ENCODE measurements at places on chromosomes 5 and 9.
A peak's percentile ranks its signal among the peaks of the same experiment; 100 is the strongest.

DNA sequence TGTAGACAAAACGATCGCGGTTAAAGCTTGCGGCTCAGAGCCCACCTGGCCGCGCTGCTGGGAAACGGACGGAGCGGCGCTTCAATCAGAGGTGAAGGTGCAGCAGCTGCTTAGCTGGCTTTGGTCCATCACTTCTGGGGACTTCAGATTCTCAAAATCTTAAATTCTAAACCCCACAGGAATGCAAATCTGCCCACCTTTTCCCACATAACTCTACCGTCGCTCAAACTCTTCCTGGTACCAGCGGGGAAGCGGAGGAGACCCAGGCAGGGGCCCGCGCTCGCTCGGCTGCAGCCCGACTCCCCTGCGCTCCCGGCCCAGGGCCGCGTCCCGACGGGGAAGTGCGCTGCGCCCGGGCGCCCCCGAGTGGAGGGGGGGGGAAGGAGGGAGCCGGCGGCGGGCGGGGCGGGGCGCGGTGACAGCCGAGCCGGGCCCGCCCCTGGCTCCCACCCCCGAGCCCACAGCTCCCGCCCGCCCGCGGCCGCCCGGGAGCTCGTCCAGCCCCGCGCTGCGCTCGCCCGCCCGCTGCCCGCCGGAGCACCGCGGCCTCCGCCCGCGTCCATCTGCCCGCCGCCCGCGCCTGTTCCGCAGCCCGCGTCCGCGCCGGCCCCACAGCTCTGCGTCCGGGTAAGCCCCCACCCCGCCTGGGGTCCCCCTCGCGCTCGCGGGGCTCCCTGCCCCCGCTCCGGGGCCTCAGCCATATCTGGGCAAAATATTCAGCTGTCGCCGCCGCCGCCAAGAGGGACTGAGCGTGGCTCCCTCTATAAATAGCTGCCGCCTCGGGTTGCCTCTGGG lies at the start of gene TMOD1:
Gene TMOD1, plus strand, starts transcription at position 490 of the 795 bp plus-strand sequence. CDS start 22,523 bp downstream, outside the sequence.
- DNase-seq = peak; percentile 98

DNA sequence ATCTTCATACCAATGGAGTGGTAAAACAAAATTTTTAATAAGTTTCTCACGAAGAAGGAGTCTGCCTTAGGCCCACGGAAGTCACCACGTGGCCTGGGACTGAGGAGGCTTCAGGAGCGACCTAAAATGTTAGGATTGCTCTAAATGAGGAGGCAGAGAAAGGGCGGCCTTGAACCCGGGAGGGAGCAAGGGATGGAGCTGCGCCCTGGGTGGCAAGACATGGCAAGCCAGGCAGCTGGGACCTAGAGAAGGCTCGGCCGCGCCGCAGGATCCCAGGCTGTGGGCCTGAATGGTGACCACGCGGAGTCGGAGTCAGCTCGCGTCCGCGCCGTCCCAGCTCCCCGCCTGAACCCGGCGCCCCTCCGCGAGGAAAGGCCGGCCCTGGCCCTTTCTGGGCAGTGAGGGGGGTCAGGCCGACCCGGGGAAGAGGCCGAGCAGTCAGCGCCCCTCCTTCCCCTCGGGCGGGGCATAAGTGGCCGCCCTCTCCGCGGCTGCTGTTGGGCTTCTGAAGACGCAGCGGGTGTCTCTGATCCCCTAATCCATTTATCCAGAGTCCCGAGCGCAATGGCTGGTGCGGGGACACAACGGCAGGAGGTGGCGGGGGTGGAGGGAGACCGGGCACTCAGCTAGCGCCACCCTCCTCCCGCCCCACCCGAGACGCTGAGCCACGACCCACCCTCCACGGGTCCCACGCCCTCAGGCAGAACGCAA lies 10.6 kb downstream of the IRX1 start:
- no peak for DNase-seq

DNA sequence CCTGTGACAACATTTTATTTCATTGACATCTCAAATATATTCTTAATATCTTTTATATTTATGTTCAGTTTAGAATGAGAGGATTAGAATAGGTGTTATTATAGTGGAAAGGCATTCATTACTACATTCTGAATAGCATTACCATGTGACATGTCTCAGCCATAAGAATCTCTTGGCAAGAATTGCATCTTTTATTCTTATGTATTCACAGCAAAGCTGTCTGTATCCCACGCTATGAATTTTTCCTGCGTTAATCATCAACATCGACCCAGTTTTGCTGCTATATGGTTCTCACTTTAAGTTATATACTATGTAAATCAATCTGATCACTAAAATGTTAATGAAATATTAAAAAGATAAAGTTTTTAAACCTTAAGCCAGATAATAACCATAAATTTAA lies 248.6 kb downstream of the TMEM232 start:
- no peak for DNase-seq

DNA sequence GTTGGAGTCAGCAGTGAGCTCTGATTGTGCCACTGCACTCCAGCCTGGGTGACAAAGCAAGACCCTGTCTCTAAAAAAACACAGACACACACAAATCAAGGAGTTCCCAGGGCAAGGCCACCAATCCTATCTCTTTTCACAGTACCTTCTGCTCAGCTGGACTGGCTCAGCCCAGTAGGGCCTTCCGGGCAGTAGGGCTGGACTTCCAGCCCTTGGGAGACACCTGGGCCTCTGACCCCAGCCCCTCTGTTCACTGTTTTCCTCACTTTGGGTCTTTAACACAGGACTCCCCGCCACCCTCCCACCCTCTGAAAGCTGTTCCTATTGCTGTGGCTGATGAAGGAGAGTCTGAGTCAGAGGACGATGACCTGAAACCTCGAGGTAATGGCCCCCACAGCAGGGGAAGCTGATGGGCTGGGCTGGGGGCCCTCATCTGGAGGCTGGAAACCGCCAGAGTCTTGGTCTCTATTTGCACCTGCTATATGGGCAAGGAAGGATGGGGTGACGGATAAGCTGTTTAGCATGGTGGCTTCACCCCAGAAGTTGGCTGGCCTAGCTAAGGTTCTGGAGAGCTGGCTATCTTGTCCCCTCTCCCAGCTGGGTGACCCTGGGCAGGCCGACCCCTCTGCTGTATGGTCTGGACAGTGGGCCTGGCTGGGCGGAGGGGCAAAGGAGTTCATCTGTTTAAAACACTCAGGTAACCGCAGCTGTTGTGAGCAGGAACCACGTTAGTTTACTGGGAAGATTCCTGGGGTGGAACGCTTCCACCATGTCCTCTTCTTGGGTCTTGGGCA lies 25.6 kb downstream of the USP20 start:
- DNase-seq = no peak

DNA sequence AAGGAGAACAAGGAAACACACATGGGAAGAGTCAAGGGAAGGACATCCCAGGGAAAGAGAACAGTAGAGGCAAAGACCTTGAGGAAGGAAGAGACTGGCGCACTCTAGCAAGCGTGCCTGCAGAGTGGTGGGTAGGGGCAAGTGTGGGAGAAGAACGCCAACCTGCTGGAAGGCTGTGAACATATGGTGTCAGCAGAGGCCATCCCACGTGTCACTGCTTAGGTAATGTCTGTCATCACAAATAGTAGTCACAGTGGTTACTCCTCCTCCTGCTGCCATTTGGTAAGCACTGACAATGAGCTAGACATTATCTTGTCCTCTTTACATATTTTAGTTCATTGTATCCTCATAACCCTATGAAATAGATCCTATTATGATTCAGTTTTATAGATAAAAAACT lies 206.4 kb upstream of the TRIM32 start:
- no peak for DNase-seq

DNA sequence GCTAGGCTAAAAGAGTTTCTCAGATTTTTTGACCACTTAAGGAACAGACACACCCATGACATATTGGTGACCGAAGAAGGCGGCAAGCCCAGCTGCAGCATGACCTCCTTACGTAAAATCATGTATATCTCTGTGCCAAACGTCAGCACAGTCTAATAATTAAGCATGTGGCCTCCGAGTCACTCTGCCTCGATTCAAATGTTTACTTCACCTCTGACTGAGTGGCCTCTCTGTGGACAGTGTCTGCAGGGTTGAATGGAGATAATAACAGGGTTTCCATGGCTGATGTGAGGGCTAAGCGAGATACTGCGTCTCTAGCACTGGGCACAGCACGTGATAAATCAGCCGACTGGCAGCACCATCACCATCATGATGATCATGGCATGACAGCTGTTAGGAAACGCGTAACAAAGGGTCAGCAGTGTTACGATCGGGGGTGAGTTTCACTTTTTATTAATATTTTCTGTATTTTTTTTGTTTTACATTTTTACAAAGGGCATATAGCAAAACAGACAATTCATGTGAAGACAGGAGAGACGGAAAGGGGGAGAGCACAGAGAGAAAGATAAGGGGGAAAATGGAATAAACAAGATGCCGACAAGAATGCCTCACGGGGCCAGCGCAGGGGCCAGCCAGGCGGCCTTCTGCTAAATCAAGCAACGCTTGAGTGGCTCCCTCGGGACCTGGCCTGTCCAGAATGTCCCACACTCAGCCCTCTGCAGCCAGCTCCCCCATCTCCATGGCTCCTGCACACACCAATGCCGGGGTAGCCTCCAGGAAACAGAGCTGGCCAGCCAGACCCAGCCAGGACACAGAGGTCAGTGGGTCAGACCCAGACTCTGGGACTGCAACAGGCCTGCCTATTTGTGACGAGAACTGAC lies 60.3 kb downstream of the ADAMTS2 start:
- DNase-seq = no peak

DNA sequence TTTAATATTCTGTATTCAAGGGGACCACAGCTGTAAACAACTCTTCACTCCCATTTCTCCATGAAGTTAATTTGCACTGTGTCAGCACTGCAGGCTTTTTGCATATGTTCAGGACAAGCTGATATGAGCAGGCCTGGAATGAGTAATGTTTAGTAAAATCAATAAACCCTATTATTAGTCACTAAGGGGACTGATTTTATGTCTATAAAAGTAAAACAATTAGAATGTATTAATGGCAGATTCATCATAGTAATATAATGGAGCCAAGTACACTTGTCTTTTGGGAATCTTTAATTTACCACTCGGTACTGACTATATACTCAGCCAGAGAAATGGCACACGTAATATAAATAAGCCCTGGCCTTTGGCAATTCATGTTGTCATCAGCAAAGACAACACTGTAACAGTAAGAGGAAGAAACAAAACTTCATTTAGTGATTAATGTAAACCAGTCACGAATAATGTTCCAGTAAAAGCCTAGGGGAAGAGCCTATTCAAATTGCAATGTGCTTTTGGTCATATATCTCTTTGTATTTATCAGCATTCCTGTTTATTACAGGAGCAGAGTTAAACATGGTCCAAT lies 111.6 kb downstream of the ZNF608 start:
- DNase-seq = no peak

- no peak for DNase-seq
These were observed 205.5 kb upstream of the SLC24A2 start for GRCh38 chr9:19994296-19994695.

GRCh38 chr9:128825923-128826700 lies 3.5 kb downstream of the SPOUT1 start:
- DNase-seq = peak; percentile 62

GRCh38 chr9:29285818-29286217 lies 1712.5 kb upstream of the C9orf72 start:
- DNase-seq = no peak

DNA sequence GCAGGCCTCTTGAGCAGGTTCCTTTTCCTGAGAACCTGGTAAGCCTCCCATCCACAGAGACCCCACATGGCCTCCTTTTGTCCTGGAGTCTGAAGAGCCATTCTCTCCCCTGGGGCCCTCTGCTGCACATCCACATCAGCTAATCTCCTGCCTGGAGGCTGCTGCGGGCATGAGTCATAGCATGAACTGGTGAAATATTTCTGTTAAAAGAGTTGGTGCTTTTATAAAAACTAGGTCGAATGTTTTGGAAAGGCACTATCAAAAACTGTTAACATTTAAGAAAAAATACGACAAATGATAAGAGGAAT lies 399.4 kb downstream of the CTNND2 start:
- DNase-seq = no peak

GRCh38 chr5:126921241-126922091 lies 108.9 kb downstream of the MARCHF3 start:
- no peak for DNase-seq

Measured in 8988T (cell line).